ENCODE measurements at places on chromosomes 13 and 19.

DNA sequence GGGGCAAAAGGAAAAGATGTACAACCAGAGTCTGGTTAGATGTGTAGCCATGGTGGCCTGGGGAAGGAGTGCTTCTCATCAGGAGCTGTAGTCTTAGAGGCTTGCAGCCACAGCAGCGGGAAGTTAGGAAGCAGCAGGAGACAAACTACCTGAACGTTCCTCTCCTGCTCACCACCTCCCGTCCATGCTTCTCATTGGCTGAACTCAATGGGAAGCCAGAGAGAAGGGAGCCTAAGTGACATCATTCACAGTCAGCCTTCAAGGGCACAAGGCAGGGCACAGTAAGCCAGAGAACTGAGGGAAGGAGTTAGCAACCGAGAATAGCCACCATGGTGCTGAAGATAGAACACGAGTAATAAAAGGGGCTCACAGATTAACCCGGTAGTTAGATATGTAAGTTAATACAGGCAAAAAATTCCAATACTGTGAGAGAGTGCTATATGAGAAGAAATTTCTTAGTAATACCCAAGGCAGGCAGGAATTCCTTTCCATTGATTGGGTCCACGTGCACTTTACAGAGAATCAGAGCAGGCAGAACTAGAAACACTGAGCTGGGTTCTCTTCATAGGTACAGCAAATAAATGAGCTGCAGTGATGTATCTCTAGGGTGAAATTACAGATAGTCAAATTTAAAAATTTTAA lies 391.5 kb upstream of the DACH1 start:
- DNase-seq = no peak

- DNase-seq = no peak
Measured at GRCh38 chr19:17079710-17080439, 4.3 kb downstream of the MYO9B start.

GRCh38 chr13:76397413-76397812 lies 488.8 kb downstream of the KCTD12 start:
- DNase-seq = no peak

- no peak for DNase-seq
Measured at GRCh38 chr13:97538203-97538602, 104.2 kb downstream of the RAP2A start.
